ENCODE measurements at places on chromosomes 13 and 19.

DNA sequence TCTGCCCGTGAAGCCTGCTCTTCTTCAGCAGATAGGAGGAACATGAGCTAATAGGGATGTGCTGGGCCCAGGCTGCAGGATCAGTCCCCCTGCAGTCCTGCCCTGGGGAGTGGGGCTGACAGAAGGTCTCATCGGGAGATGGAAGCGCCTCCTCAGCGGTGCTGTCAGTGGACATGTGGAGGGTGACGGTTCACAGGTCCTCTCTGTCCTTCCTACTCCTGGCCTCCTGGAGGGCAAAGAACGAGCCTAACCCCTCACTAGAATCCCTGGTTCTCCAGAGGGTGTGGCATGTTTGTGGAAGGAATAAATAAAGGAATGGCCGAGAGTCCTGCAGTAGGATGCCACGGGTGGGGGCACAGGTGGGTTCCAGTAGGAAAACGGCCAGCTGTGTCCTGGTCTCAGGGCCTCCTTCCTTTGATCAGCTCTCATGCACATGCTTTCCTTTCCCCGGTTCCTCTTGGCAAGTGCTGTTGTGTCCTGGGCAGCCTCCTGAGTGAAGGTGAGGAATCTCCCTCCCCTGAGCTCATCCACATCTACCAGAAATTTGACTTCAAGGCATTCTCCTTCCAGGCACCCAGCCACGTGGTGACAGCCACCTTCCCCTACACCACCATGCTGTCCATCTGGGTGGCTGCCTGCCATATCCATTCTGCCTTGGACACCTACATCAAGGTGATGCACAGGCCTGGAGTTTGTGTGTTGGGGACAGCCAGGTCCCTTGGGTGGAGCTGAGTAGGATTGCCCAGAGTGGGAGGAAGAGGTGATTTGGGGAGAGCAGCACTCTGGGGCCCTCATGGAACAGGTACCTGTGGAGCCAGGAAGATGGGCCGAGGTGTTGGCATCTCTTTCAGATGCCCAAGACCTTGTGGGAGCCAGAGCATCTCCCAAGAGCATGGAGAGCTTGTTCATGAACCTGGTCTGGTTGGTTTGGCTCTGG lies 28.6 kb upstream of the ZNF492 start:
- DNase-seq = no peak

DNA sequence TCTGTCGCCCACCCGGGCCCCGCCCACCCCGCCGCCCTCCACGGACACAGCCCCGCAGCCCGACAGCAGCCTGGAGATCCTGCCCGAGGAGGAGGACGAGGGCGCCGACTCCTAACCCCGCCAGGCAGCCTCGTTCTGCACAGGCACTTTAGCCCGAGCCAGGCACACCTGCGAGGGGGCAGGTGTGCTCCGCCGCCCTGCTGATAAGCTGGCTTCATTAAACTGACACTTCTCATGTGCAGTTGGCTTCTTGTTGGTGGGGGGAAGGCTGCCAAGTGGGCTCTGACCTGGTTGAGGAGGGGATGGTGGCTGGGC lies 8.2 kb downstream of the IL4I1 start:
- peak; percentile 78 for DNase-seq

DNA sequence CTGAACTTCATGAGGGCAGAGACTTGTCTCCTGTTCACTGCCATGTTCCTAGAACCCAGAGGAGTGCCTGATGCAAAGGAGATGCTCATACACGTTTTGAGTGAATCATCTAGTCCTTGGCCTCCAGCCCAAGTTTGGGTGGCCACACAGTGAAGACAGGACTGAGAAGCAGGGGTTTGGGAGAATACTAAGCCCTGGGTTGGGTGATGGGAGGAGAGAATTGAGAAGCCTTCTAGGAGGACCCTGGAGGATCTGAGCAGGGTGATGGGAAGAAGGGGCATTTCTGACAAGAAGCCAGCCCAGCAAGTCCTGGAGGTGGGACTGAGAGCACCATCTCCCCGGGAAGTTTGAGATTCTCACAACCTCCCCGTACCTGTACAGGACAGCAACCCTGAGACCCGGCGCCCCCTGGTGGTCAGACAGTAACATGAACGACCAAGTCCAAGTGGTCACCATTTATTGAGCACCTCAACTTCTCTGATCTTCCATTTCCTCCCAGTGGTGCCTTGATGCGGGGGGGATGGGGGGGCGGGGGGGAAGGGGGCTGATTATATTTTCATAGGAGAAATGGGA lies 11.0 kb downstream of the CTU1 start:
- peak; percentile 83 for DNase-seq

DNA sequence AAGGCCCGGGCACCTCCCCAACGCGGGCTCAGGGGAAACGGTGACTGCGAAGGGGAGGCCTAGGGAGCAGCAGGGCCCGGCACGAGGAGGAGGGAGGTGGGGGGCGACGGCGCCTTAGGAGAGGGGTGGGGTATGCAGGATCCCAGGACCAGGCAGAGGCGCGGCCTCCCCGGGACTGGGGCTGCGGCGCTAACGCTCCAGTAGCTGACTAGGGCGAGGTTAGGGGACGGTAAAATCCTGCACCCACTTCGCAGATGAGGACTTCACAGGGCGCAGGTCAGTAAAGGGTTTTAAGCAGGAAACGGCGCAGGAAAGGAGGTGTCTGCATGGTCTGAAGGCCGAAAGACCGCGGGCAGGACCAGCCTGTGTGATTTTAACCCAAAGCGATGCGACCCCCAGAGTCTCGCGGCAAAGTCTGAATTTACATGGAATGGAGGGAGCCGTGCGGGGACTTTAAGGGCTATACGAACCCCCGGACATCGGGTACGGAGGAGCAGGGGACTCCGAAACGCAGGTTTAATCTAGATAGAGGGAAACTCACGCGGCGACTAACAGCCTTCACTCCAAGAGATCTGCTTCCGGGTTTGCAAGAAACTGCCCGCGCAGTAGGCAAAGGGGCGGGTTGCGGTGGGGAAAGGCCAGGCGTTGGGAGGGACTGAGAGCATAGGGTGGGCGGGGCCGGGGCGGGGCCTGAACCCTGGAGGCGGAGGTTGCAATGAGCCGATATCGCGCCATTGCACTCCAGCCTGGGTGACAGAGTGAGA lies at the start of gene ZNF665:
ZNF665 (minus strand) TSS at position 588 of the 764 bp plus-strand sequence. CDS start 10,460 bp downstream, outside the sequence.
- peak; percentile 92 for DNase-seq

- no peak for DNase-seq
These were observed 29.6 kb upstream of the TNFSF11 start for GRCh38 chr13:42544246-42544926.

DNA sequence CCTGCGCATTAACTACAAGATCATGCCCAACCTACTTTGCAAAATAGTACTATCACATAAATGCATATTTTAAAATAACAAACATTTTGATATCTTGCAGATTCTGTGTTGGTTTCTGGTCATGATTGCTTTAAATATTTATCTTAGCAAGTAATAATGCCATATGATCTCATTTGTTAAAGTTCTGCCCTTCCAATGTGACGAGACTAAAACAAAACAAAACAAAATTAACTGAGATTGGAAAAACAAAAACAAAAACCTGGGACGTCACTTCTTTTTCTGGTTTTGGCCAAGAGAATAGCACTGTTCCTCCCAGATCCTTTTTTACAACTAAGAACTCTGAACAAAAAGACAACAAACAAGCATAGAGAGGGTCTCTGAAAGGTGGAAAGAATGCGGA lies 436.3 kb downstream of the DACH1 start:
- DNase-seq = no peak

- no peak for DNase-seq
These were observed 57.8 kb downstream of the GGACT start for GRCh38 chr13:100530671-100531213.

GRCh38 chr19:18480006-18480691 lies 41.7 kb downstream of the ELL start:
- no peak for DNase-seq
